WERI-Rb-1 (cell line): ENCODE measurements at places on chromosomes 12 and 14.

DNA sequence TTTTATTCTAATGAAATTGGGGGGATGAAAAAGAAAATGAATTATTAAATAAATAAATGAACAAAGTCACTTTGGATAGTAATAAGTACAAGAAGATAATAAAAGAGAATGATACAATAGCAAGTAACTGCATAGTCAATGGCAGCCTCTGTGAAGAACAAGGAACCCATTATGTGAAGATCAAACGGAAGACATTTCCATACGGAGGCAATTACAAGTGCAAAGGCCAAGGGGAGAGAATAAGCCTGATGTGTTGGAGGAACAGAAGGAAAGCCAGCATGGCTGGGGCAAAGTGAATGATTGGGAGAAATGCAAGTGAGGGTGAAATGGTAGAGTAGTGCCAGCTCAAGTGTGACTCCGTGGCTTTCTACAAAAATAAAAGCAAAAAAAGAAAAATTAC is 43.9 kb upstream of the CHPT1 start:
- DNase-seq, result no peak

DNA sequence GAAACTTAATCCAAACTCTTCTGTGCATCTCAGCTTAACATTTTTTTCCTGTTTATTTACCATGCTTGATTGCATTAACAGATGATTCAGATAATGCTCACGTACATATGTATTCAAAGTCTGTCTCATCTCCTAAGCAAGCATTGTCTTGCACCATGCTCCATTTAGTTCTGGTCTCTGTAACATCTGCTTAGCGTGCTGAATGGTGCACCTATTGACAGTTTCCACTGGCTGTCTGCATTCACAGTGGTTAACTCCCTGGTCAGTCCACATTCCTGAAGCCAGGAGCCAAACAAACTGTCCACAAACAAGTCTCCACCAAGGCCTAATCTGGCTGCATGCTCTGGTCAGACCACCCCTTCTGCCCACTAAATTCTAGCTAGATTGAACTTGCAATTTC is 83.9 kb downstream of the KNTC1 start:
- no peak for DNase-seq

- no peak for DNase-seq
These were observed 214.6 kb downstream of the C12orf50 start for GRCh38 chr12:87814625-87815024.

DNA sequence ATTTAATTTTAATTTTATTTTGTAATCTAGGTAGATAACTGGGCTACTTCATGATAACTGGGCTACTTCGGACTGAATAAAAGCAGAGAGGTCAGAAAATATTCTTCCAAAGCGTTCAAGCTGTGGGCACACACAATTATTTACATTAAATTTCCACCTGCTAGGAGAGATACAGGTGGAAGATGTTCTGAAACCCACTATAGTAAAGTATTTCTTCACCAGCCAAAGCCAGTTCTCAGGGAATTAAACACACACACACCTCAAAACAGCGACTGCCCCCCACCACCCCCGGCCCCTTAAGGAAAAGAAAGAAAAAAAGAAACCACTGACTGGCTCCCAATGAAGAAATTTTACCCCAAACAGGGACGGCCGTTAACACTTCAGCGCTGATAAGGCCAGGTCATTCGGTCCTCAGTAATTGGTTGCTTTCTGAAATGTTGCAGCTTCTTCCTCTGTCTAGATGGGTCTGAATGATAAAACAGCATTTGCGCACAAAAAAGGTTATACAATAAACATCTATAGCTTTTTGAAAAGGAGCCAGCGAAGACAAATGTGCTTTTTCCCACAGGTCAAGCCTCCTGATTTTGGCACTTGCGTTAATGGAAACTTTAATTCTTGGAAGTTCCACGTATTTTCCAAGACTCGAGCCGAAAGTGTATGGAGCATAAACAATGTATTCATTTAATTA is 771 bp upstream of the KCNJ8 start:
- no peak for DNase-seq

DNA sequence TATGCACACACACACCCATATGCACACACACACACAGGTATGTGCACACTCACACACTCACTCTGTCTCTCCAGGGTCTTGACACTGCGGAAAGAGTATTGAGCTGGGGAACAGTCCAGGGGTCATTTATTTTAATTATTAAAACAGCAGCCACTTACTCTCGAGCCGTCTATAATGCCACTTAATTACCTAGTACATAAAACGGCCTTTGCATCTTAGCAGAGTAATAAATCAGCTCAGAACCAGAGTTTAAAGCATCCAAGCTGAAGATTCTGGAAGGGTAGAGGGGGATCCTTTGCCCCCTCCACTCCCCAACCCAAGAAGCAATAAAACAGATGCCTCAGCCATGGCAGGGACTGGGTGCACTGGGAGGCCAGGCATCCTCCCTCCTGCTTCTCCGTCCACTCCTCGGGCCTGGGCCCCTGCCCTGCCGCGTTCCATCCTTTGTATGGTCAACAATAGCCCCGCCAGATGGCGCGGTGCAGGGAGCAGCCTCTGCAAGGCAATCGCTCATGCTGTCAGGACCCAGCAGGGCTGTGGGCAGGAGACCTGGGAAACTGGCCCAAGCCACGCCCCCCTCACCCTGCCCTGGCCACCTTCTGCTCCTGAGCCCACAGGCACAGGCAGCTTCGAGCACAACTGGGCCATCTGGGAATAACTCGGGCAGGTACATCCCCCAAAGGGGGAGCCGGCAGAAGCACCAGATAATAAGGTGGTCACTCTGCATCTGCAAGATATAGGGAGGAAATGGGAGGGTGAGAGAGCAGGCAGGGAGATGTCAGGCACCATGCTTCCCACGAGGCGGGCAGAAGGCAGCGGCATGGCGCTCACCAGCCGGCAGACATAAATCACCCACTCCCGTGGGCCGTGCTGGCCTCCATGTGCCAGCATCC is 40.9 kb downstream of the CCDC85C start:
- DNase-seq, result peak; percentile 98

DNA sequence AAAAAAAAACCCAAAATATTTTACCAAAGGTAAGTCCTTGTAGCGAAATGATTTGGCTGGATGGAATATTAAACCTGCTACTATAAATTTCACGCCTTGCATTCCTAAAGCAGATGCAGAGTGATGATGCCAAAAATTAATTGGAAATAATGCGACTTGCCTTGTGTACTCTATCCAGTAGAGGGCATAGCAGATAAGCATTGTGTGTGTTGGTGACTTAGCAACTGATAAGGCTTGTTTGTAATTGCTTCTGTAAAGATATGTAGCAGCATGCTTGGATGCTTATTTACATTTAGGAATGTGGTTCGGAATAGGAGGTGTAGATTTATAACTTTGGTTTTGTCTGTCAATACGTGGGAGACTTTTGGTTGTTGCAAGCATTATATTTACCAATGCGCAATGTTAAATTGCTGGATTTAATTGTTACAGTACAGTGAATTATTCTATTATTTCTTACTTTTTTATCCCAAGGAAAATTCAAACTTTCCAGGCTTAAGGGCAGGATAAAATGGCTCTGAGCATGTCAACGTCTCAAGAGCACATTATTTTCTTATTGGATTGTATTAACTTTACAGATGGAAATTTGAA is 80.5 kb downstream of the TMEM260 start:
- DNase-seq, result no peak

DNA sequence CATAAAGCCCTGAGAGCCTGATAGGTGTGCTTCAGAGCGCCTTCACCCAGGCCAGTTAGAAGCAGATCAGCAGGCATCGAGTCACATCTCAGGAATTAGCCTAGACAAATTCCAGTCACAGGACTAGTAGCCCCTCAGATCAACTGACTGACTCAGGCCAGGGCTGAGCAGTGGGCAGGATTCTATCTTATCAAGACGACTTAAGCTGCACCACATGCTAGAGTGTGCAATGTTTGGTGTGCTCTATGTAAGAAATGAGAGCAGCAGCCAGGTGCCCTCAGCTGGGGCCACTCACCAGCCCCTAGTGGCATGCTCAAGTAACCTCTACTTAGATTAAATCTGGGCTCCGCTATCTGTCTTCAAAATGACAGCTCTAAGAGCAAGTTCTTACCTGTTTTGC is 19.7 kb upstream of the NGB start:
- peak; percentile 43 for DNase-seq

GRCh38 chr14:60356906-60357550 is 108.0 kb downstream of the PPM1A start:
- DNase-seq, result peak; percentile 92

DNA sequence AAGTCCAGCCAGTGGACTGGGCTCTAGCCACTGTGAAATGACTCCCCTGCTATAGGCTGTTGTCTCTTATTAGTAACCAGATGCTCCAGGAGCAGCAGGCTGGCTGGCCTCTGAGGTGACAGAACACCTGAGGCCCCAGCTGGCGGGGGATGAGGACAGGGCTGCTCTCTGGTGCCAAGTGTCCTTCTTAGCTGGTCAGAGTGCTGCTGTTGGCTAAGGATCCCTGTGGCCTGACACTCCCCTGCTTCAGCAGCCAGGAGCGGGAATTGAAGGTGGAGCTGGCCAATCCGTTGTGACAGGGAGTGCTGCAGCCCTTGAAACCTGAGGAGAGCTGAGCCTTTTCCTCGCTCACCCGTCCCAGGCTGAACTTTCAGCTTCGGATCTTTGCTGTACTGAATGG is 30.7 kb downstream of the TMEM229B start:
- DNase-seq, result peak; percentile 78

- peak; percentile 85 for DNase-seq
These were observed 1.6 kb upstream of the TAPBPL start for GRCh38 chr12:6450091-6450868.

DNA sequence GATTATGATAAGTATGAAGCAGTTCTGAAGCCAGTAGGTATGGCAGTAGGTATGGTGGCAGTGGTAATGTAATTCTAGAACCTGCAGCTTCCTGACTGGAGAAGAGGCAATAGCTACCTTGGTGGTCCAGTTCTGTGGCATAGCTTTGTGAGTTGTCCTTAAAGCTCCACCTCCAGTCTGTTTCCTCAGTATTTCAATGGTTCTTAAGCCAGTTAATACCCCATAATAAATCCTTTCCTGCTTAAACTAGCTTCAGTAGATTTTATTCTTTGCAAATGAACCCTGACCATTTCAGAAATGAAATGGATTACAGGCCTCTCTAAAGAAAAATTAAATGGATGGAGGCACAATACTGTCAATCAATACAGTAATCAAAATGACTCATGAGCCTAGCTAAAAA is 117.8 kb upstream of the KRAS start:
- no peak for DNase-seq

DNA sequence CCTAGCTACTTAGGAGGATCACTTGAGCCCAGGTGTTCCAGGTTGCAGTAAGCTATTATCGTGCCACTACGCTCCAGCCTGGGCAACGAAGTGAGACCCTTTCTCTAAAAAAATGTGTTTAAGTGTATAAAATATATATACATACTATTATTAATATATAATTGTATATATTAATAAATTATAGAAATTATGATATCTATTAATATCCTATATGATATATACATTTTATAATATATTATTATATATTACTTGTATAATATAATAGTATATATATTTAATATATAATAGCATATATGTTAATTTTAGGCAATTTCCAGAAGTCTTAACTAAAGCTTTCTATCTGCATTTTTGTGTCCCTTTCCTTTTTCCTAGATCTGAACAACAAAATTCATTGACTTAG is 12.3 kb downstream of the ALDH1L2 start:
- DNase-seq, result no peak

DNA sequence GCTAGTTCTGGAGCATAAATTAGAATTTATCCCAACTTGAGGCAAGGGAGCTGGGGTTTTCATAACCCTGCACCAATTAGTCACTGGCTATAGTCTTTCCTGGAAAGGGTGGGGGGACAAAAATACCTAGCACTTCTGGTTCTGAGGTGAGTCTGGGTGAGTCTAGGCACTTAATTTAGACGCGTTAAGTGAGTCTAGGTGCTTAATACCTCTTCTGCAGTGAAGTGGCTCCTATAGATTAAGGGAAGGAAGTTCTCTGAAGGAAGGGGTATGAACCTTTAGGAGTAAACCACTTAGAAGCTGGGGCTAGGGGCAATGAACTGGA is 251.7 kb downstream of the EFCAB11 start:
- no peak for DNase-seq

GRCh38 chr12:30582943-30583342 is 112.7 kb downstream of the IPO8 start:
- no peak for DNase-seq

DNA sequence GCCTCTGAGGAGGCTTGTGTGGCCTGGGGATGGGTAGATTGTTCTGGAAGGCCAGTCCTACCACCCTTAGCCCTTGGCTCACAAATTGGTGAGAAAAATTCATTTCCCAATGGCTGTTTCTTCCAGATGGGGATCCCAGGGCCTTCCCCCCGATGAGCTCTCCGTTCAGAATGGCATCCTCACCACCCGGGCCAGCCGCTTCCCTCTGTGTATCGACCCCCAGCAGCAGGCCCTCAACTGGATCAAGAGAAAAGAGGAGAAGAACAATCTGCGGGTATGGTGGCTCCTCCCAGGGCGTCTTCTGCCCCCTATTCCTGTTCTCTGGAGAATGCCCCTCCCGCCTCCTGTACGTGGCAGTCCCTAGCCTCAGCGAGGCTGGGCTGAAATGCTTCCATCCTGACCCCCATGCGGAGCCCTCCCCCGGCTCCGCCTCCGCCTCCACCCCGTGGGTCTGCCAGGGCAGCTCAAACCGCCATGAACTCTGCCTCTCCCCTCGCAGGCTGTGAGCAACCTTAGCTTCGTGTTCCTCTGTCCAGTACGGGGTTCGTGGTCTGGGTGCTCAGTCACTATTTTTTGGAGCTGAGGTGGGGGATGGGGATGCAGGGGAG is 57.8 kb downstream of the CCDC92 start:
- DNase-seq, result no peak

DNA sequence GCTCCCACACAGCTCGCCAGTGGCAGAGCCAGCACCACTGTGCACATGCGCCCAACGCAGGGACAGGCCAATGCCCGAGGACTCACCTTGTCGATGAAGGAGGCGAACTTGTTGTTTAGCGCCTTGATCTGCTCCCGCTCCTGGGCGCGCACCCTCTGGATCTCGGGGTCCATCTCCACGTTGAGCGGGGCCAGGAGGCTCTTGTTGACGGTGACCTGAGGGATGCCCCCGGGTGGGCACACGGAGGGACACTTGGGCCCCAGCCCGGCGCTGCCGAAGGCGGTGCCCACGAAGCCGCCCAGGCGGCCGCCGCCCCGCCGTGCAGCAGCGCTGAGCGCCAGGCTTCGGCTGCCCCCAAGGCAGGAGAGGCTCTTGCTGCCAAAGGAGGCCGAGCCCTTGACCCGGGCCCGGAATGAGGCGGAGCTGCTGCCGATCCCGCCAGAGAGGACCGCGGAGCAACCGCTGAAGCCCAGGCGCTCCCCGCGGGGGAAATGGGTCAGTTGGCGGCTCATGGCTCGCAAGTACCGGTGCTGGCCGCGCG is at the start of gene KRT72:
Gene KRT72, minus strand, starts transcription at position 523 of the 541 bp plus-strand sequence. Its CDS starts 11 bp downstream, at position 512.
- no peak for DNase-seq

DNA sequence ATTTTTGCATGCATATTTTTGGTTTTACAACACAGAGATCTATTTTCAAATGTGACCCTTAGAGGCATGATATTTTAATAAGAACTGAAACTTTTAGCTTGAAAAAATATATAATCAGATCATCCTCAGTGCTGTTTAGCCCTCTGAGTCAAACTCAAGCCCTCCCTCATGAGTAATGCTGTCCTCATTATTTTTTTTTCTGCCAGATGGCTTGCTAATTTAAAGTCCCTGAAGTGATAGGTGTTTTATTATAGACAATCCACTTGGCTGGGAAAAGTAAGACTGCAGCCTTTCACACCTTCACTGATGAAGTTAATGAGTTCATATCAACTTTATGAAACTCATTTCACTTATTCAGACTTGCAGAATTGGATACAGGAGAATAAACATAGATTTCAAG is 227.7 kb downstream of the SLC16A7 start:
- DNase-seq, result no peak

GRCh38 chr12:96989916-96990315 is 82.9 kb downstream of the NEDD1 start:
- DNase-seq, result peak; percentile 34

- no peak for DNase-seq
These were observed 100.4 kb upstream of the FGD4 start for GRCh38 chr12:32298917-32299316.
